Stimulated activated CD8-positive, alpha-beta memory T cell treated with anti-CD3 and anti-CD28 coated beads, Interleukin-4, amount 100 ng/mL, for 4 hours (primary cell): ENCODE measurements at places on chromosomes 12 and 14.

DNA sequence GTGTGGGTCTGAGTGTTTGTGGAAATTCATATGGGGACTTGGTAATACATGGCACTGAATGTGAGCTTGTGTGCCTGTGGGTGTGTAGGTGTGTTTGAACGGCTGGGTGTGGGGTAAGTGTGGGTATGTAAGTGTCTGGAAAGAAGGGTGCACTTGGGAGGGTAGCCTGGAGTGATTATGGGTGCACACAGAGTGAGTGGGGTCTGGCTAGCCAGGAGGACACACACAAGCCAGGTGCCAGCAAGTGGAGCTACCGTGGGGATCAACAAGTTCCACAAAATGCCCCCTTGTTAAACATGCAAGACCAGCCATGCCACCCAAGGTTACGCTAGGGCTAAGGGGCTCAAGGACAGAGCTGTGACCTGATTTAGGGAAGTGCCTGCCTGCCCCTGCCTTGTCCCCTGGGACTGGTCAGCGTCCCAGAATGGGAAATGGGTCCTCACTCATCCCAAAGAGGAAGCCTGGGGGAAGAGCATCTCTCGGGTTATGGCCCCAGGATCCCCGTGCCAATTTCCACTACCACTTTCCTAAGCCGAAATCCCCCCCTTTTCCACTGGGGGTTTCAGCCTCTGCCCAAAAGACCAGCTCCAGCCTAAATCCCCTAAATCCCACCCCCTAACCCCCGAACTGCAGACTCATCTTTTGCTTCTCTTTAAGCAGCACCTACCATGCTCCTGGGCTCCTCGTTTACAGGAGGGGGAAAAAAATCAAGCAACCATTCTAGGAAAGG, 118.6 kb downstream of the DICER1 start:
- no peak for DNase-seq

- no peak for DNase-seq
Observed at GRCh38 chr14:105465209-105466031, 9.2 kb upstream of the CRIP2 start.

DNA sequence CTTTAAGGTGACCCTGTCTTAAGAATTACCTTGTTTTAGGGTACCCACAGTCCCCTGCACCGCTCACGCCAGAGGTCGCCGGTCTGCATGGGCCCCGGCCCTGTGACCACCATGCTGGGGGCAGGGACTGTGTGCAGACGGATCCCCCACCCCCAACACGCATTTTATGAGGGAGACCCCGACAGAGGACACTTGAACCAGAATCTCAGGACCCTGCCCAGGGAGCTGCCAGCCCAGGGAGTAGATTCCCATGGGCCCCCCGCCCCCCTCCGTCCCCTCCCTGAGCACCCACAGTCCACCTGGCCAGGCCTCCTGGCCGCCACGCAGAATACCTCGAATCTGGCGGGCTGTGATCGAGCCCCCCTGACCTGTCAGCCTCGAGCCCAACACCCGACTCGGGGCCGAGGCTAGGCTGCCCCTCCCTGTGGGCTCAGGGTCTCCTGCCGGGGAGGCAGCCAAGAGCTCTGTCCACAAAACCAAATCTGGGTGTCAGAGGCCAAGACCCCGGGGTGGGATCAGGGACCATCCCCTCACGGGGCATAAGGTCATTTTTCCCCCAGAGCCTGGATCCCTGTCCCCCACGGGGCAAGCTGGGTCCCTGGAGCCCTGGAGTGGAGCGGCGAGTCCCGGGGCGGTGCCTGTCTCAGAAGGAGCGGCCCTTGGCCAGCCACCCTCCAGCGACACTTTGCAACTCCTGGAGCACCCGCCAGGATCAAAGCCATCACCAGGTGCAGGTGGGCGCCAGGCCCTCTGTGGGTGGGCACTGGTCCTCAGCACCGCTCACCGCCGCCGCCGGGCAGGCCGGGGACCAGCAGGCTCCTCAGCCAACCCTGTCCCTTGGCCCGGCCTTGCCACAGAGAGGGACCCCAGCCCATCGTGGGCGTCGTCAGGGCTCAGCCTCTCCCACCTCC, 155.8 kb upstream of the PKP2 start:
- DNase-seq = no peak

GRCh38 chr12:39300799-39301198, 142.1 kb downstream of the KIF21A start:
- DNase-seq = no peak

DNA sequence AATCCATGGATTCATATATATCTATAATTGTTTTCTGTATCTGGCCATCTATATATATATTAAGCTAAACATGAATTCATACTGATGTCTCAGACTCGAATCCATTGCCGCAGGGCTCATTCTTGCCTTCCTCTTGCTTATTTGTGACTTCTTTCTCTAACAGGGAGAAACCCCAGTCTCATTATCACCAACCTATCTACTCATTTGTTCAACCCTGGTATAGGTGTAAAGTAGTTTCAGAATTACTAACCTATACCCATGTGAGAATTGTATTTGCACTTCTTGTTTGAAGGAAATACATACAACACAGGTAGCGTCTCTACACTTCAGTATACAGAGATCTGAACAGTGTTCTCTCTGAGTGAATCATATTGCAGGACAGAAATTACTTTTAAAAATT, 77.7 kb downstream of the PTPN11 start:
- DNase-seq = no peak

- DNase-seq = no peak
Observed at GRCh38 chr12:51971679-51972421, 20.4 kb downstream of the ACVR1B start.

DNA sequence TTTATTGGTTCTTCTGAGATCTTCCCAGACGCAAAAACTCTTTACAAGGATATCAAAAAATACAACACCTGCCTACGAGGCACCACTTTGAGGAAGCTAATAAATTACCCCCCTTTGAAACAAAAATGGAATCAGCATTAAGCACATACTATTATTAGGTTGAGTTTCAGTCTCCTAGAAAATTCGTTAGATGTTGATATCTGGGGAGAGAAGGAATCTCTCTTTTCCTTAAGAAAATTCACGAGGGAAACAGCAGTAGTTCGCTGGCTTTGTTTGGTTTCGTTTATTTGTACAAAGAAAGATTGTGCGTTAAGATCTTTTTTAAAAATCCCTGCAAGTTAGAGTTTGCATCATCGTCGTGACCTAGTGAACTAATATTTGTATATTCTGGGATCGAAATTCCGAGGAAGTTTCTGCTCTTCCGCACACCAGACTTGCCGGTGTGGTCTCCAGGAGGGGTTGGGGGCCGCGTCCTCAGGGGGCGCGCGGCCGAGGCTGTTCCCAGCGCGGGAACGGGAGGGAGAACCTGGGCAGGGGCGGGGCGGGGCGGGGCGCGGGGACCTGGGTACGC, 12.1 kb downstream of the NKX2-1 start:
- DNase-seq = no peak
